ENCODE measurements at places on chromosomes 11 and 22. TPM values are rescaled to one million over a fixed set of nuclear protein-coding genes. Genes with fewer than 3 reads are reported as not detected.

Gene FREY1
- 0.24 TPM for total RNA-seq

Gene MB
- 3.9 TPM for total RNA-seq

Gene ATM
- 15.5 TPM for total RNA-seq

Gene ANO9
- not detected for total RNA-seq

Gene SAA4
- total RNA-seq, result 0.43 TPM

Gene MRPL11
- total RNA-seq, result 127 TPM

Gene LRP4
- 0.81 TPM for total RNA-seq

Gene BCO2
- total RNA-seq, result 0.10 TPM

Gene MMP12
- 0.10 TPM for total RNA-seq

Gene GLYAT
- total RNA-seq, result not detected

Gene DMC1
- 0.28 TPM for total RNA-seq
